ENCODE measurements at places on chromosomes 5 and 9. TPM values are rescaled to one million over a fixed set of nuclear protein-coding genes. Genes with fewer than 3 reads are reported as not detected.

DNA sequence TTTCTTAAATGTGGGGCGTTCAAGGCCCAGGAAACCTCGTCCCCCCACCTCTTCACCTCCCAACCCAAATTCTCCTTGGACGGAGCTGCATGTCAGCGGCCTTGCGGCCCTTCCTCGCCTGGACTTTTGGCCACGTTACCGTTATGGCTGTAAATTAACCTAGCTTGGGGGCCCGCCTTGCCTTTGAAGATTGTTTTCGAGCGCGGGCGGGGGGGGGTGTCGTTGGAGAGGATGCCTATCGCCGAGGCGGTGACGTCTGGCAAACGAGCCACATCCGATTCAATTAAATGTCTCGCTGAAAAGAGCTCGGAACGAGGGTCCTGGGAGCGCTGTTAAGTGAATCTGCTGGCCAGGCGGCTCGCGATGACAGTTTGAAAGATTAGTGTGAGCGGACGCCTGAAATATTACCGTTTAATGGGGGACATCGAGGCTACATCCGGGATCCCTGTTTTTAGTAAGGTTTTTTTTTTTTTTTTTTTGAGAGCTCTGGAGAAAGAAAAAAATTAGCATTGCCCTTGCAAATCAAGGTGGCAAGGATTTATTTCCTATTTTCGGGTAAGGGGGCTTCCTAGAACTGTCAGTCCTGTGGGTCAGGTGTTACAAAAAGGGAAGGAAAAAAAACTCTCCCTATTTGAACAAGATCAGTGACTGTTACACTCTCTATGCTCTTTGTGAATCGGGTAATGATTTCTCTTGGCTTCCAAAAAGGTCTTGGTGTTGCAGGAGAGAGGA, 2.3 kb upstream of the NKX2-5 start:
- no peak for DNase-seq

- DNase-seq, result no peak
Measured at GRCh38 chr5:78574731-78575161, 73.8 kb downstream of the LHFPL2 start.

DNA sequence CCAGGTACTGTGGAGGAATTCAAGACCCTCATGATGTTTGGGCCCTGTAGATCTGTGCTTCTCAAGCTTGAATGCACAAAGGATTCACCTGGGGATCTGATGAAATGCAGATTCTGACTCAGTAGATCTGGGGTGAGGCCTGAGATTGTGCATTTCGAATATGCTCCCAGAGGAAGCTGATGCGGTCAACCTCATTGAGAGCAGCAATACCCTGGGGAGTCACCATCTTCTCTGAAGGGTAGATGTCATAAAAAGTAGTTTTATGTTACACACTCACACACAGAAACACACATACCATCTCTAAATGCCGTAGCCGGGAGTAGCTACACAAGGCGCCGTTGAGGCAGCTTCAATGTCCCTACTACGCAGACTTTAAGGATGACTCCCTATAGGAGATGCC, 55.8 kb upstream of the CPEB4 start:
- no peak for DNase-seq

DNA sequence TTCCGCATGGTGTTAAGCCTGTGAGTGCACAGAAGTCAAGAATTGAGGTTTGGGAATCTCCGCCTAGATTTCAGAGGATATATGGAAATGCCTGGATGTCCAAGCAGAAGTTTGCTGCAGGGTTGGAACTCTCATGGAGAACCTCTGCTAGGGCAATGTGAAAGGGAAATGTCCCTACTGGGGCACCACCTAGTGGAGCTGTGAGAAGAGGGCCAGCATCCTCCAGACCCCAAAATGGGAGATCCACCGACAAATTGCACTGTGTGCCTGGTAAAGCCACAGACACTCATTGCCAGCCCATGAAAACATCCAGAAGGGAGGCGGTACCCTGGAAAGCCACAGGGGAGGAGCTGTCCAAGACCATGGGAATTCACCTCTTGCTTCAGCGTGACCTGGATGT, 3.6 kb upstream of the SAXO1 start:
- no peak for DNase-seq

- DNase-seq, result no peak
Measured at GRCh38 chr9:134267881-134268724, 58.2 kb upstream of the RXRA start.

DNA sequence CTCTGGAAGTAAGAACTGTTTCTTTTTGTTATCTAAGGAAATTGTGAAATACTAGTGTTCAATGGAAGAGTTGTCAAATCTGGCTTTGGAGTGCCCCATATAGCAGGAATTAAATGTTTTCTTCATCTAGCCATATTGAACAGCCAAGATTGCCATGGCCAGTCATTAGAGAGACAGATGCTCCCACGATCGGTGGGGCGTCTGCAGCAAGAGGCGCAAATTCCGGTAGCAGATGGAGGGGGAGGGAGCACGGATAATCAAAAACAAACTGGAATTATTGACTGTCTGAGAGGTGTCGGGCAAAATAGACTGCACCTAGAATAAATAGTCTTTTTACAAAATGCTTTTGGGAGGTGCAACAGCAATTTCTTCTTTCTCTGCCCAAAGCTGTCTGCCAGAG, 139.1 kb upstream of the FSTL4 start:
- DNase-seq, result no peak

- DNase-seq, result no peak
Measured at GRCh38 chr5:93580927-93581445, at the start of gene NR2F1-AS1. Gene NR2F1-AS1, minus strand, starts transcription at chr5:93581219.

DNA sequence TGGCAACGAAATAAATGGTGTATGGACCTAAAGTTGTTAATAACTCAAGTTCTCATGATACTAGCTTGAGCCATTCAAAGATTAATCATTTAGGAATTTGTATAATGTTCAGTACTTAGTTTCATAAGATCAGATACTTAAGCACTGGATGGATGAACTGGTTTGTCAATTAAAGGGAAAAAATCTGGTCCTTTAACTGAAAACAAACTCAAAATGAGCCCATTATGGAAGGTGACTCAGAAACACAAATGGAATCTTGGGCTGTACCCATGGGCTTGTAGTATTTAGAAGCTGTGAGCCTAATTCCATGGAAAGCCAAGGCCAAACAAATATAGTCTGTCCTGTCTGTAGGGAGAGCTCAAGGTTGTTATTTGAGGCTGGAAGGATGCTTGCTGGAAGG, 27.6 kb upstream of the ADRB2 start:
- no peak for DNase-seq

GRCh38 chr5:82984786-82985735, 92.1 kb downstream of the TMEM167A start:
- no peak for DNase-seq

DNA sequence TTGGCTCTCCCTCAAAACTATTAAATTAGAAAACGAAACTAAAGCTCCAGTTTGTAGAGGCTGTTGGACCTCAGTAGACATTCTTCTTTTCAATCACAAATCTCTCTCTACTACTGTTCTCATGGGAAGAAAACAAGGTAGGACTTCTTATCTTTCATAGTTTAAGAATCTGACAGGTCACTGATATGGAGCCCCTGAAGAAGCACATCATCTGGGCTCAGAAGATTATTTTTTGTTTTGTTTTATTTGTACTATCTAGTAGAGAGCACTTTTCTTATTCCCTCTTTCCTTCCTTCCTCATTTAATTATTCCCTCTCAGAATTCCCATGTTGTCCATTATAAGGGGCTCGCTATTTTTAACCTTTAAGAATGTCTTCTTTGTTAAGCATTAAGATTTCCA, 26.3 kb downstream of the STARD4 start:
- no peak for DNase-seq

- DNase-seq, result no peak
Measured at GRCh38 chr5:150278046-150278730, 11.4 kb downstream of the CAMK2A start.

DNA sequence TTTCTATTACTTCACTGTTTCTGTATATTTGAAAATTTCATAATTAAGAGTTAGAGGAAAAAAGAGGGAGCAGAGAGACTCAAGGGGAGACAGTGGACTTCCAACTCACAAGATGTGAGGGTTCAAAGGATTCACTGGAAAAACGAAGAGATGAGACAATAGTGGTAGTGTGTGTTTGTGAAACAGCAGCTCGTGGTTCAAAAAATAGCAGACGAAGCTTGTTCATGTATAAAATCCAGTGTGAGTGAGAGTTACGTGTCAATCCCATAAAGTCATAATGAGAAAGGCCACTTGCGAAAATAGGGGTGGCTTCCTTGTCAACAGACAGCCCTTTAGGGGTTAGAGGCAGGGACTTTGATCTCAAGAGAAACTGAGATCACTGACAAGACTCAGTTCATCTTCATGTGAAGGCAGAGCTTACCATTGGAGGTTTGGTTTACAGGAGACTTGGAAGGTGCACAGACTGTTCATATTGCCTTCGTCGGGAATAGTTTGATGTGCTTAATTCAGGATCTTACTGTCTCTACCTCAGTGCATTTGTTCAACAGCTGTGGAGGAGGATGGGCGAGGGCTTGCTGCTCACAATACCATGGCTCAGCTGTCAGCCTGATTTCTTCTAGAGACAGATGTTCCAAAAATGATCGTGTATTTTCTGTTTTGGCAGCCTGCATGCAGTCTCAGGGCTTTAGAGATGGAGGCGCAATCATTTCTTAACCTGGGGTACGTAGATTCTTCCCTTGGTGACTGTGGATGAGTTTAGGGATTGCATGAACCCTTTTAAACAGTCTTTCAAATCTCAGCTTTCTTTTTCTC, 105.7 kb upstream of the KLF9 start:
- peak; percentile 49 for DNase-seq

- DNase-seq, result no peak
Measured at GRCh38 chr5:34483442-34484033, 172.6 kb upstream of the RAI14 start.

DNA sequence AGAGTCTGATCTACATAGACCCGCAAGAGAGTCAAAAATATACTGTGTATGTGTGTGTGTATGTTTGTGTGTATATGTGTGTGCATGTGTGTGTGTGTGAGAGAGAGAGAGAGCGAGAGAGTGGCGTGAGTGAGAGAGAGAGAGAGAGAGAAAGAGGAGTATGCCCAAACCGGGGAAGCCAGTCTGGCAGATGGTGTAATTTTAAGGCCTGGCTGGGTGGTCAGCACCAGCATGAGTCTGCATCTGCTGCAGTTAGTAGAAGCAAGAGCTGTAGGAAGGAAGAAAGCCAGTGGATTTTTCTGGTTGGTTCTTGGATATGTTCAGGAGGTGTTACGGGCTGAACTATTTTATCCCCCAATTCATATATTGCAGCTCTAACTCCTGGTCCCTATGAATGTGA, 75.2 kb downstream of the ACTBL2 start:
- no peak for DNase-seq

- no peak for DNase-seq
Measured at GRCh38 chr9:122234022-122234748, 5.4 kb upstream of the LHX6 start.

DNA sequence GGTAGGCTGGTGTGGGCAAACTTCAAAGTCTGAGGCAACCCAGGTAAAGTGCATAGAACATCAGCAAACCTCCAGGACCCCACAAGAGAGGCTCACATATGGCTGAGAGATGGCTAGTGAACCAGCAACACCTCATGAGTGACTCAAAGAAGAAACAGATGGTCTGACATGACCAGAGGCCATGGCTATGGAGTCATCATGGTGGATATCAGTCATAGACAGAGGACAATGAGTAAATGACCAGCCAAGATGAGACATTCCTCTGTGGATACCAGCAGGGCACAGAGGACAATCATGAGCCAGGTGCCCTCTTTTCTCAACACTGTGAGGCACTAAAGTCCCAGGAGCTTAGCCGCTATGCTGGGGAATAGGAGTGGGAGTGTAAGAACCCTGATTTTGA, 180.8 kb downstream of the RASEF start:
- no peak for DNase-seq

- no peak for DNase-seq
Measured at GRCh38 chr5:125291447-125291846, 545.0 kb upstream of the ZNF608 start.

DNA sequence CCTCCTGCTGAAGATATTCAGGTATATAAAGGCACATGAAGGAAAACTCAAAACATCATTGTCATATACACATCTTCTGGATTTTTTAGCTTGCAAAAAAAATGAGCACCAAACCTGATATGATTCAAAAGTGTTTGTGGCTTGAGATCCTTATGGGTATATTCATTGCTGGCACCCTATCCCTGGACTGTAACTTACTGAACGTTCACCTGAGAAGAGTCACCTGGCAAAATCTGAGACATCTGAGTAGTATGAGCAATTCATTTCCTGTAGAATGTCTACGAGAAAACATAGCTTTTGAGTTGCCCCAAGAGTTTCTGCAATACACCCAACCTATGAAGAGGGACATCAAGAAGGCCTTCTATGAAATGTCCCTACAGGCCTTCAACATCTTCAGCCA, at the start of gene IFNK:
IFNK (plus strand) TSS at position 55 of the 400 bp plus-strand sequence; CDS start at position 102, 47 bp downstream.
- DNase-seq, result no peak

DNA sequence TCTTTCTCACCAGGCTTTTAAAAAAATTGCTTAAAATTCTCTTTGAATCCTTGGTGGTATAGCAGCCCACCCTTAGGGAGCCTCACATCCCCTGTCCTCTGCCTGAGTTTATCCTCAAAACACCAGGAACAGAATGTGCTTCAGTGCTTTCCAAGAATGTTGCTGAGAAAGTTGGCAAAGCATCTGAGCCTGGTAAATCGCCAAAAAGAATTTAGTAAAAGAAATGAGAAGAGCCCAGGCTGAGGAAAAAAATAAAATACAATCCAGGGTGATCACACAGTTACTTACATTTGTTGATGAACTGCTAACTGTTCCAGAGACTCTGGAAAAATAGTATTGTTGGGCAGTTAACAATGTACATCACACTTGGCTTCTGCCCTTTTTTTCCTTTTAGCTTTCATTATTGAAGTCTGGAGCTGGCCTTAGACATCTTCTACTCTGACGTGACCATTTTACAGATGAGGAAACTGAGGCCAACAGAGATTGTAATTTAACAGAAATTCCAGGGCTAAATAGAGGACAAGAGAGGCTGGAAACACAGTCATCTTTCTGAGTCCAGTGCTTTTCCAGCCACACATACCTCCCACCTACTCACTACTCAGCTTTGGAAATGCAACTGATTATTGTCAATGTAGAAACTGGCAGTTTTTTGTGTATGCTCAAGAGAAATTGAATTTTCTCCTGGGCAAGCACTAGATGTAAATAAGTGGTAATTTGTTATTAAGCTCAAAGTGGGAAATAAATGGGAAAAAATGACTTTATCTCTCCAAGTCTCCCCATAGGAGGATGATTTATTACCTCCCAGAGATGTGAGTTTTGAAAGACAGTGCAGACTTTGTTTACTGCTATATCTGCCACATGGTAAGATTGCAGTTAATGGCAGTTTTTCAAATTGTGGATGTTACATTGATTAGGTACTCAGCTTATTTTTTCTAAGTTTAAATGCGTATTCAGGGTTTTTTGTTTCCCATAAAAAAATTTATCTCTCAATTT, 86.7 kb upstream of the ALDH1A1 start:
- DNase-seq, result no peak

- no peak for DNase-seq
Measured at GRCh38 chr5:6902597-6902996, 189.4 kb downstream of the TENT4A start.

Gene WDR38
- total RNA-seq, result not detected

Gene CARTPT
- total RNA-seq, result not detected

Gene GDNF
- total RNA-seq, result not detected

Gene PCDHGB6
- total RNA-seq, result 0.05 TPM

Gene C9orf153
- 0.31 TPM for total RNA-seq

Gene ALDOB
- total RNA-seq, result not detected

Gene BHMT
- total RNA-seq, result not detected

Gene INSL6
- total RNA-seq, result not detected

Gene DOCK8
- total RNA-seq, result 110 TPM

Gene LIFR
- total RNA-seq, result 0.20 TPM

Gene CENPK
- total RNA-seq, result 83.1 TPM

Gene PCDHB8
- total RNA-seq, result not detected
